ENCODE measurements at places on chromosomes 7 and 10.

DNA sequence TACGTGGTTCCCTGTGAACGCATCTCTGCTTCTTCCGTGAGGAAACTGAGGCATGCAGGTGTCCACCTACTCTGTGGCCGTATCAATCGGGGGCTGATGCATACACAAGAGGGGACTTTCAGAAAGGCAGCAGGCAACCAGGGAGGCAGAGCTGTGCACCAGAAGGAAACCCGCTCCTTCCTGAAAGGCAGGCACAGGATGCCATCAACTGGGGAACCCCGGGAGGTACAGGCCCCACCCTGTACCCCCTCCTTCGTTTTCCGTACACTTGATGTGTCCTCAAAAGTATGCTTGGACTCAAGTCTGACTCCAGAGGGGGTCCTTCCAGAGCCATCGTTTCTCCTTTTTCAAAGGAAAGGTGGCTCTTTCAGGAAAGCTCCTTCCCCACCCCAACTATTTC, 59.5 kb downstream of the ASB13 start:
- no peak for DNase-seq

DNA sequence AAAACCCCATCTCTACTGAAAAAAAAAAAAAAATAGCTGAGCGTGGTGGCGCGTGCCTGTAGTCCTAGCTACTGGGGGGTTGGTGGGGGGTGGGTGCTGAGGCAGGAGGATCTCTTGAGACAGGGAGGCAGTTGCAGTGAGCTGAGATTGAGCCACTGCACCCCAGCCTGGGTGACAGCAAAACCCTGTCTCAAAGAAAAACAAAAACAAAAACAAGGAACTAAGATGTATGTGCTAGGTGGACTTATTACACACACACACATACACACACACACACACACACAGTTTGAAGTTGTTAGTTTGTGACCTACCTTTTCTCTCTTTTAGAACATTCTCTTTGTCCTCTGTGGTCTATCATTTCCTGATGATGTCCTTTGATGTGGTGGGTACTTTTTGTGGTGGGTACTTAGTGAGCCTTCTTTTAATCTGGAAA, 53.5 kb downstream of the EXOC6 start:
- no peak for DNase-seq

DNA sequence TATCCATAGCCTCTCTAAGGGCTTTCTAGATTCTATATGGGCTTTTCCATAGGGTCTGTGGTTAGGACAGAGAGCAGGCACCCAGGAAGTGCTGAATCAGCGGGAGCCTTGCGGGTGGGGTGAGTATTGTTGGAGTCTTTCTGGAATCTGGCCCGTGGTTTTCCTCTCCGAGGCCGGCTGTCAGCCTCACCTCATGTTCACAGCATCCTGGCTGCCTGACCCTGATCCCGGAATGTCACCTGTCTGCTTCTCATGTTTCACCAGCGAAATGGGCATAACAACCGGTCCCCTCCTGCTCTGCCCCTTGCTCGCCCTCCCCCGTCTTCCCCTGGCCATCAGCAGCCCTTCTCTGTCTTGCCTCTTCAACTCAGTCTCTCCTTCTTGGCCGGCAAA, 36.5 kb downstream of the DDIT4 start:
- DNase-seq, result no peak

DNA sequence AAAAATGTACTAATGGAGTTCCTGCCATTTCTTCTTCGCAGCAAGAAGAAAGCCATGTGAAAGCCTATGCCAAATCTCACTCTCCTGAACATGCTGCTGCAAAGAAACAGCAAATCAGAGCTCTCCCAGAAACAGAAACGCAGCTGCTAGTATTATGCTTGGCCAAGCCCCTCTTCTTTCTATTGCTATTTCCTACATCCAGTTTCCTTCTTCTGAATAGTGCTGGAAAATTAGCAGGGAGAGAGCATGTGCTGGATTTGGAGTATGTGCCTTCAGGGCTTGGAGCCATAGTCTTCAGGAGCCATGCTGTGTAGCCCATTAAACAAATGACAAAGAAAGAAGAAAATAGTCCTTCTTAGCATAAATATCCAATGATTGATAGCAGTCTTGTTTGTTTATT, 852.0 kb upstream of the PHF14 start:
- no peak for DNase-seq

- DNase-seq, result no peak
Observed at GRCh38 chr10:62614389-62615157, 189.9 kb upstream of the ADO start.

DNA sequence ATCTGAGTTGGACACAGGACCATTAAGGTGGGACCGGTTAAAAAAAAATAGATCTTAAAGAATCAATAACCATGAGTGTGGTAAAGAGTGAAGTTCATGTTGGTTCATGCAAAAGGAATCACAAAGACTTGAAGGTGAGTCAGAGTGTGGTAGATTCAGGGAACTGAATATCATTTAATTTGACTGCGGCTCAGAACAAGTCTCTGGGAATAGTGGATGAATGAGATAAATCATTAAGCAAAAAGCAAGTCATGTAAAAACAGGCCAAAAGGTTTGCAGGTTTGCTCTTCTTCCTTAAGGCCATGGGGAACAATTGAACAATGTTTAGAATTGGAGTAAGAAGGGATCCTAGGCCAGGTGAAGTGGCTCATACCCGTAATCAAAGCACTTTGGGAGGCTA, 385.8 kb downstream of the ETV1 start:
- DNase-seq, result no peak

GRCh38 chr7:21401944-21402343, 25.9 kb upstream of the SP4 start:
- DNase-seq, result no peak

GRCh38 chr7:70696201-70696754, 435.7 kb upstream of the GALNT17 start:
- no peak for DNase-seq

- DNase-seq, result no peak
Observed at GRCh38 chr7:2660359-2661095, 27.5 kb upstream of the AMZ1 start.

GRCh38 chr10:34816085-34816496, 995 bp upstream of the PARD3 start:
- DNase-seq, result no peak

DNA sequence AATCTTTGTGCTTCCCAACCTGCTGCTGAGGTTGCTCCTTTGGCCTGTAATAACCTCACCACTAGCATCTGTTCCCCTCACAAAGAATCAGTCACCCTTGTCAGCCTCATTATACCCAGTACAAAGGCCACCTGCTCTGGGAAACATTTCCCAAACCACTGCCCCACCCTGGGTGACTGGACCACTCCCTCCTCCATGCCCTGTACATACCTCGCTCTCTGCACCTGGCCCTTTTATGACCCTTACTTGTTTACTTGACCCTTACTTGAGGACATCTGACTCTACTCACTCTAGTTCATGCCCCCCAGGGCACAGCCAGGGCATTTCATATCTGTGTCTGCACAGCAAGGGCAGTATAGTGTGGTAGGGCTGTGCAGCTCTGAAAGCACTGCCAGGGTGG, 21.4 kb upstream of the AOC1 start:
- no peak for DNase-seq

DNA sequence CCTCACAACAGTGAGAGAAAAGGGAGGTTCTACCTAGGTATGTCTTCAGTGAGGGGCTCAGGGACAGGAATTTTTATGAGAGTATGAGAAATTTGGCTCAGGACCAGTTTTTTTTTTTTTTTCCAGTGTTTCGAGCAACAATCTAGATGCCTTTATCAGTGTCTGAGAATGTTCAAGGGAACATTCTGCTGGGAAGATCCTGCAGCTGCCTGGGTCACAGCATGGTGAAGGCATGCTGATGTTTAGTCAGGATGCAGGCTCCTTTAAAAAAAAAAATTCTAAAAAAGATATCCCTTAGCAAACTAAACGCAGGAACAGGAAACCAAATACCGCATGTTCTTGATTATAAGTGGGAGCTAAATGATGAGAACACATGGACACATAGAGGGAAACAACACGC, 31.0 kb downstream of the SBDS start:
- DNase-seq, result no peak

DNA sequence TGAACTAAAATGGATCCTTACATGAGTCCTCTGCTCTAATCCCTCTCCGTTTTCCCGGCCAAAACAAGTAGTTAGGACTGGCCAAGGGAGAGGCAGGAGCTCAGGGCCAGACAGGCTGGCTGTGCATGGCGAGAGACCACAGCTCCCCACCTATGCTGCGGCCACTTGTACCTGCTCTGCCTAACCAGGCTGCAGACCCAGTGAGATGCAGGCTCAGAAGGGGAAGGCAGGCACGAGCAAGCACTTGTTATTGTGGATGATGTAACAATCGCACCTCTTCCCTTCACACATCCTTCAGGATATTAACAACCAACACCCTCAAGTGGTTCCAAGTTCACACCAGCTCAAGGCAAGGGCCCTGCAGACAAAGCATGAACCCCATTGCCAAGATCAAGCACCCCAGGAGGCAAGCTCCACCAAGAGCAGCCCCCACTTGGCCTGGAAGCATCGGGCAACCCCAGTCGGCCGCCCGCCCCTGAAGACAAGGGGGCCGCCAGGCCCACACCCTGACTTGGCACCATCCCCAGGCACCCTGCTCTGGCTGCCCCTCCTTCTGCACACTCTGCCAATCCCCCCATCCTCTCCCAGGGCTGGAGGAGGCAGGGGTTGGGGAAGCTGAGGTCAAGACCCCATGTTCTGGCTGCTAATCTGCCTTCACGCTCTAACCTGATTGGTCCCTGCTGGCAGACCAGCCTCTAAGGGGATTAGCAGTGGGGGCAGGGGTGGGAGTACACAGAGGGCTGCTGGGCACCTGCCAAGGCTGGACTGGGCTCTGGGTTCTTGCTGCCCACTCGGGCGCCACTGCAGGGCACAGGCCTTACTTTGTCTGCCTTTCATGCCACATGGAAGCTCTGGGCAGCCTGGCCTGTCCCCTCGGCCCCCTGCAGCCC, 111.3 kb downstream of the SLIT1 start:
- DNase-seq, result no peak

GRCh38 chr7:94183289-94183749, 179.2 kb upstream of the BET1 start:
- DNase-seq, result peak; percentile 98

- DNase-seq, result no peak
Observed at GRCh38 chr7:88302486-88302885, 4.2 kb downstream of the STEAP4 start.

GRCh38 chr7:153522261-153522660, 529.9 kb upstream of the DPP6 start:
- DNase-seq, result no peak

- DNase-seq, result no peak
Observed at GRCh38 chr7:151119902-151120301, 33.6 kb downstream of the AGAP3 start.

GRCh38 chr10:70903262-70903921, 15.0 kb upstream of the PCBD1 start:
- peak; percentile 20 for DNase-seq

- DNase-seq, result no peak
Observed at GRCh38 chr10:132564690-132565089, 27.1 kb downstream of the INPP5A start.

DNA sequence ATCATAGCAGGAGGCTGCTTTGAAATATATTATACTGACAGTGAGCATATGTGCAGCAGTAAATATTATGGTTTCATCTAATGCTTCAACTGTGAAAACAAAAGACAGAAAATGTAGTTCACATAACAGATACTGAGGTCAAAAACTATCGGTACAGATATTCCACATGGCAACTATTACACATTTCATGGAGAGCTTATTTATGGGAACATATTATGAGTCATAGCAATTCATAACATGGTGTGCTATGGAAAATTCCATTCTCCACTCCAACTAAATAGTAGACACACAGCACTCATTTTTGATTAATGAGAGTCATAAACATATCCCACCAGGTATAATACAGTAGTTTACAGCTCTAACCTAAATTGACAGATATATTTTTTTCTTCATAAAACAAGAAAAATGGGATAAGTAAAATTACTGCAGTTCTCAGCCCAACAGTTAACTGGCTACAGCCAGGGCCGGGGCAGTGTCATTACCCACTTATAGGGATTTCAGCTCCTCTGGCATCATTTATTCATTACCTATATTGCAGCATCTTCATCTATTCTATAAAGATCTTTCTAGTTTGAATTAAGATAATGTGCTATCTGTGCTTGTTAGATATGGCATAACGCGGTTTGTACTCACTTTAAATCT, 475.6 kb upstream of the KLF6 start:
- no peak for DNase-seq

DNA sequence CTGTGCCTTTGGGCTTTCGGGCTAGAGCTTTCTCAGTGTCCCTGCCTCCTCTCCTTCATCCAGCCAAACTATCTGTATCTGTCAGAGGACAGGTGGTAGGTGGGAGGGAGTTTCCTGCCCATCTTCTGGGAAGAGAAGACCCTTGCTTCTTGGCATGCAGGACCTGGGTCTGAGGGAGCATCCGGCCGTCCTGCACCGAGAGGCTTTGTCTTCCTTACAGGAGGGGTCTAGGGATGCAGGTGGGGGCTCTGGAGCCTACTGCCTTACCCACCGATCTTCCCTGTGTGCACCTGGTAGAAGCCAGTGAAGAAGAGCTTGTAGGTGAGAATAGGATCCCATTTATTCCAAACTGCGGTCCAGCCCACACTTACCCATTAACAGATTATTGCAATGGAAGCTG, 5.8 kb upstream of the KLF6 start:
- DNase-seq, result no peak

DNA sequence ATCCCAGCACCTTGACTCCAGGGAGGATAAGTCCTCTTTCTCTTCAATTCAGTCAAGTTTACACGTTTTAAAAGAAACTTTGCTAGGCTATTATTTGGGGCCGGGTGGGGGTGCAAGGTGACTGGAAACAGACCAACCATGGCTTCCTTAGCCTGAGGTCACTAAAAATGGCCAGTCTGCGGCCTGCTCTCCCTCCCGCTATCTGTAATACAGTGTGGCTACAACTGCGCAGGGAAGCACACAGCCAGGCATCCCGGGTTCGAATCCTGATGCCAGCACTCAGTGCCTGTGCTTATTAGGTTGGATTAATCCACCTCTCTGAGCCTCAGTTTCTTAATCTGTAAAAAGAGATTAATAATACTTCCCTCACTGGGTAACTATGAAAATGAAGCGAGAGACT, 19.5 kb downstream of the ATP6V1F start:
- DNase-seq, result no peak

DNA sequence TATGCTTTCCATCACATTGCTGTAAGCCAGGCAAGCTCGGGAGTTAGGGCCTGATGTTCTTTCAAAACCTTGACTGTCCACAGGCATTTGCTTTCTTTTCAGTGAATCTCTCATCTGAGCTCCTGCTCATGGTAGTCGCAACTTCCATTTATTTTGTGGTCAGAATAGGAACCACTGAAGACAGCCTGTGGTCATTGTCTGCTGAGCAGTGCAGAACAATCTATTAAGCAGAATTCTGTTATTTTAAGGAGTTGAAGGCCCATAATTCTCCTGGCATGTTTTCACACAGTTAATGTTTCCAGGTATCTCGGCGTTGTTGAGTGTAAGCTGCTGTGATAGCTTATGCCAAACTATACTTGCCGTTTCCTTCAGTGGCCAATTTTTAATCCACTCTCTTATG, 491.1 kb upstream of the AKR1E2 start:
- no peak for DNase-seq

- no peak for DNase-seq
Observed at GRCh38 chr7:19944363-19945120, 171.1 kb upstream of the TMEM196 start.

- DNase-seq, result no peak
Observed at GRCh38 chr10:72079356-72079755, 9.0 kb downstream of the SPOCK2 start.

GRCh38 chr7:142172932-142173331, 61.4 kb downstream of the MGAM2 start:
- DNase-seq, result no peak

GRCh38 chr10:67241451-67241850, 315.6 kb downstream of the LRRTM3 start:
- DNase-seq, result no peak

Measured in astrocyte of the cerebellum (primary cell).